ENCODE measurements at places on chromosomes 5 and 9.

DNA sequence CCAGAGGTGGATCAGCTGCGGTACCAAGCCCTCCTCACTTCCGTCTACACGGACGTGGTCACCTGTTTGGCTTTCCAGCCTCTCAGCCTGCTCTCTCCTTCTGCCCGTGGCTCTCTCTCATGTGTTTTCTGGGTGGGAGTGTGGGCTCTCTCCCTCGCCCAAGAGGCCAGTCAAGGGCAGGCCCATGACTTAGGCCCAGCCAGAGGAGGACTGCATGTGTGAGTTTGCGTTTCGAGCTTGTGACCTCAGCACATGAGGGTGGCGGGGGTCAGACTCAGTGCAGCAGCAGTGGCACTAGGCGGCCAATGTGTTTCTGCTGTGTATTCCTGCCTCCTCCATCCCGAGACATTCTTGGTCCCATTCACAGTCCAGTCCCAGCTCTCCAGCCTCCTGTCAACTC is 82.5 kb upstream of the SMIM23 start:
- no peak for DNase-seq

DNA sequence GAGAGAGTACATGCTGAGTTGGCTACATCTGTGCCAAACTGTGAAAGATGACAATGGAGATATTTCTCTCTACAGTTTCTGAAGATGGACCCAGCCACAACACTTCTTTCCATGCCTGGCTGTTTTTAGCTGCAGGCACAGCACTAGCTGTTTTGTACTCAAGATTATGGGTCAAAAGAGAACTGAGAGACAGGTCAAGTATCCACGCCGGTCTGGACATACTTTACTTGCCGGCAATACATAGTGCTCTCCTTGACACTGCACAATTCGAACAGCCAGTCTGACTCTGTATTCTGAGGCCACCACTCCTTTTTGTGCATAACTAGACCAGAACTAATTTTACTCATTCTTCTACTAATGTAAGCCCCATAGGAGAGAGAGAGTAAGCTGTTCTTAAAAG is 2.6 kb downstream of the PRLR start:
- no peak for DNase-seq

DNA sequence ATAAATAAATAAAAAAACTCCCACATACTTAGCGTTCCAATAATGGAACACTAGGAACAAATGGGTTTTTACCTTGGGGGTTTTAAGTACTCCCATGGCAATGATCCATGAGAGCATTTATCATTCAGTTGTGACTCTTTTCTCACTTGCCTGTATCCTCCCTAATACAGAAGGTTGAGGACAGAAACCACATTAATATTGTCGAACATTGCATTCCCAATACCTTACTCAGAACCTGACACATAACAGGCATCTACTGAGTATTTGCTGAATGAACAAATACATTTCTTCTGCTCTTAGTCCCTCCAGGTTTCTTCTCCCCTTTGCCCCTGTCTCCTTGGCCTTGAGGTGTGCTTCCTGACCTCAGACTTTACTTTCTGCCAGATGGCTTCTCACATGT is 175.9 kb downstream of the CEMIP2 start:
- DNase-seq, result no peak

GRCh38 chr5:110441035-110441434 is 285.4 kb downstream of the TMEM232 start:
- DNase-seq, result peak; percentile 11

DNA sequence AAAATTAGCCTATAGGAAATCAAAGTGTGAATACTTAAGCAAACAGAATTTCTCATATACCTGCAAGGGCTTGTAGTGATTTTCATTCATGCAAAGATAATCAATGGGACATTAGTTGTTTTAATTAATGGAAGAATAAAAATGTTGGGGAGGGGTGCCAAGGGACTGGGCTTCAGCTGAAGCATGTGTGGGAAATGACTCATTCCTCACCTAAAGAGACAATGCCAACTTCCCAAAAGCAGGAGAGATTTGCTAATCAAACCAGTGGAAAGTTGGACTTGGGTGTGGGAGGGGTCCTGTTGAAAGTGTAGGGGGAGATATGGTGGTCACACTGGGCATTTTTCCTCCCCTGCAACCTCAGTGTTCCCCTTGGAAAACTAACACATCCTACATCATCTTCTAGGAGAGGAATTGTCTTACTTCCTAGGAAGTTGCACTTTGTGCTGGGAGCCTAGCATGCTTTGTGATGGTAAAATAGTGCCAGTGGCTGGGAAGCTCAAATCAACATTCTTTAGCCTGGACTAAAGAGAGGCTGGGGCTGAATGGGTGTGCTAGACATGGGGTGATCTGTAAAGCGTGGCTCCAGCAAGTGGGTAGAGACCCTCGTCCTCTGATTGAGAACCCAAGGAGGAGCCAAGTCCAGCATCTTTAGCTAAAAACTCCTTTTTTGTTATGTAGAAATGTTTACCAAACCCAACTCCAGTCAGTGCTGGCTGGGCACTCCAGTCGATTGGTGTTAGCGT is 6.4 kb upstream of the LHX2 start:
- DNase-seq, result no peak

DNA sequence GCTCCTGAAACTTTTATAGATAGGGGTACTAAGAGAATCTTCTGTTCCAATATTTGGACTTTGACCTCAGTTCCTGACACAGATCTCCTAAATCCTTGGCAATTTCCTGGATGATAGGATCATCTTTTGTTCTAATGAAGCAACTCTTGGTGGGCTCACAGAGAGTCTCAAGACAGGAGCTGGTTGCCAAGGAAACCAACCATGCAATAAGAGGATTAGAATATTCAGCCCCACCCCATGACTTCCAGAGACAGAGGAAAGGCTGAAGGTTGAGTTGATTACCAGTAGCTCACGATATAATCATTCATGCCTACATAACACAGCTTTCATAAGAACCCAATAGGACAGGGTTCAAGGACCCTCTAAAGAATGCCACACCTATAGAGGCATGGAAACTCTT is 2050.2 kb upstream of the CDH6 start:
- DNase-seq, result no peak

DNA sequence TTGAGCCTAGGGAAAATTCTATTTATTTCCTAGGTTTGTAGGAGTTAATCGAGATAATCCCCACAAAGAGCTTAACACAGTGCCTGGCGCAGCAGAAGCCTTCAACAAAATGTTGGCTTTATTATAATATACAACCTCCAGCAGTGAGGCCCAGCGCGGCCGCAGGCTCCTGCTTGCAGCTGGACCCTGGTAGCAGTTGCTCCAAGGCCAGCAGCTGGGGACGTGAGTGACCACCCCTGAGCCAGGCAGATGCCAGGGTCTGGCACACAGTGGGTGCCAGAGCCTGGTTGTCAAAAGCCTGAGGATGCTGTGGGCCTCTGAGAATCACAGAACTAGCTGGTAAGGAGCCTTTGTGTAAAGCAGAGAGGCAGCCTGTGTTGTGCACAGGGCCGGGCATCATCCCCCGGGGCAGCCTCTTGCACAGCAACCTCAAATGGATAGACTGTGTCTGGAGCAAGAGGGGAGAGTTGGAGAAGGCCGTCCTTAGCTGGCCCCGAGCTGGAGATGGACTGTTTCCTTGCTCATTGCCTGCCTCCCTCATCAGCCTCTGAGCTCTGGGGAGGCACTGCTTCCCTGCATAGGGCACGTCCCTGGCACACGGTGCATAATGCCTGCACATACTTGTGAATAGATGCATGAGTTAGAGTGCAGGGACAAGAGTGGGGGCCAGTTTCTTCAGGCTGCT is 17.3 kb downstream of the CSF1R start:
- no peak for DNase-seq

GRCh38 chr5:64594601-64595000 is 88.8 kb downstream of the RGS7BP start:
- DNase-seq, result no peak

- DNase-seq, result no peak
These were observed 36.4 kb downstream of the SNX30 start for GRCh38 chr9:112786829-112787520.

- peak; percentile 14 for DNase-seq
These were observed 47.2 kb downstream of the RFX3 start for GRCh38 chr9:3478549-3478953.

DNA sequence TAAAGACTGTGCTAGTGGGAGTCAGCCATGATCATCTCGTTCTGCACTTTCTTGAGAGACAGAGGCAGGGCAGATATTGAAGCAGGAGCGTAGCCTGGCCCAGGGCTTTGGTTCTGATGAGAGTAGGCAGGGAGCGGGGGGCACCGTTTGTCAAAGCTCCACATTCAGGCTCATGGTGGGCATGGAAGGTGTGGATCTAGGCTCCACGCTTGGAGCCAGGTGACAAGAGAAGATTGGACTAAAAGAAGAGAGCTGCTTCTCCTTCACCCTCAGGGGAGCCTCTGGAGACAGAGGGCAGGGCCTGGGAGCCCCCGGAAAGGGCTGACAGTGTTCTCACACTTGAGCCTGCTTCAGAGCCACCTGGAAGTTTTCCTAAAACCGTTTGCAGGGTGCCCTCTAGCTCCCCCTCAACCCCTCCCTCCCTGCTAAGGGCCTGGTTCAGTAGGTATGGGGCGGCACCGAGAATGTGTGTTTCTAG is 24.7 kb upstream of the FCN2 start:
- no peak for DNase-seq

DNA sequence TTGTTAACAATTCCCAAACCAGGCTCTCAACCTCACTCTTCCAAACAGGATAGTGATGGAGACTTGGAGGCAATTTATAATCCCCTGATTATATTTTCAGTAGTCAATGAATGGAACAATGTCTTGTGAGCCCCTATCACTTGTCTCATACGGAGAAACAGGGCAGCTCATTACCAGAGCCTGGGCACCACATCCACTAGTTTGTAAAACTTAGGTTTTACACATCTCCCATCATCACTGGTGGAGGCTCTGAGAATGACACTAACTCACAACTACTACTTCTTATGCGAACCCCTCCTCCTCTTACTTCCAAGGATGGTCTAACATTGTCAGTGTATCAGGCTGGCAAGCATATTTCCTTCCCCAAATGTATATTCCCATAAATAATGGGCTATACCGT is 253.7 kb downstream of the EPB41L4A start:
- no peak for DNase-seq

DNA sequence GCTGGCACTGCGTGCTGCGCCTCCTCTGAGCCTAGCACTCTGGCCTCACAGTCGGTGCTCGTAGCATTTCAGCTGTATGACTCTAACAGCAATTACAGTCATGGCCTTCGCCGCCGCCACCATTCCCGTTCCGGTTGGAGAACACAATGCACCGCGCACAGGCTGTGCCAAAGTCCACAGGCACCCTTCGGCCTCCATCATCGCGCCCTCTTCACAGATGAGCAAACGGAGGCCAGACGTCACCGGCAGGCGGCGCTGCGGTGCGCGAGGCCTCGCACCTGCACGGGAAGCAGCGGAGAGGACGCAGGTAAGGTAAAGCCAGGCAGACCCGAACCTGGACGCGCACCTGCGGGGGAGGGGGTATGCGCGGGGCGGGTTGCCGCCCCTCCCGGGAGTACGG is 128.9 kb downstream of the BARX1 start:
- peak; percentile 79 for DNase-seq

DNA sequence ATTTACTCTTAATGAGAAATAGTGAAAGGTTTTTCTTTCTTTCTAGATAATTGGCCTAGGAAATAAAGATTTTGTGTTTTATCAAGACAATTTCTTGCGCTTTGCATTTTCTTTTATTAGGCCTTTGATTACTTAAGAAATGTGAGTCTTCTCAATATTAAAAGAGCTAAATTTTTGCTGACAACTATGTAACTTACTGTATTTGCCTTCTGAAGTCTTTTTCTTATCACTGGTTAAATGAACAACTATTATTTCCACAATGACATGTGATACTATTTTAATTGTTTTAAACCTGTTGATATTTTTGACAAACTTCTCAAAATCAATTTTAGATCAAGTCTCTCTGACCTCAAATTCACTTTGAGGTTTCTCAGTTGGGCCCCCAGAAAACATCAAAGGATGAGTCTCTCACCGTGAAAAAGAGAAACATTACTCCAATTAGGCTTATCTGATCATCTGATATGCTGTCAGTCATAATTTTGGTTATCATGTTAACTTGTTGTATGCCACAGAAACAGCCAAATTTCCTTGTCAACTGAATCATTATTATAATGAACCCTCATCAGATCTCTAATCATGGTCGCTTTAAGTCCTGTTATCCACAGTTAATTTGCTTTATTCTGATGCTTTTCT is 48.8 kb downstream of the RAPGEF1 start:
- DNase-seq, result no peak

GRCh38 chr5:108523360-108523759 is 141.5 kb upstream of the FBXL17 start:
- no peak for DNase-seq

- no peak for DNase-seq
These were observed 354.2 kb upstream of the ADAMTS16 start for GRCh38 chr5:4785971-4786370.

DNA sequence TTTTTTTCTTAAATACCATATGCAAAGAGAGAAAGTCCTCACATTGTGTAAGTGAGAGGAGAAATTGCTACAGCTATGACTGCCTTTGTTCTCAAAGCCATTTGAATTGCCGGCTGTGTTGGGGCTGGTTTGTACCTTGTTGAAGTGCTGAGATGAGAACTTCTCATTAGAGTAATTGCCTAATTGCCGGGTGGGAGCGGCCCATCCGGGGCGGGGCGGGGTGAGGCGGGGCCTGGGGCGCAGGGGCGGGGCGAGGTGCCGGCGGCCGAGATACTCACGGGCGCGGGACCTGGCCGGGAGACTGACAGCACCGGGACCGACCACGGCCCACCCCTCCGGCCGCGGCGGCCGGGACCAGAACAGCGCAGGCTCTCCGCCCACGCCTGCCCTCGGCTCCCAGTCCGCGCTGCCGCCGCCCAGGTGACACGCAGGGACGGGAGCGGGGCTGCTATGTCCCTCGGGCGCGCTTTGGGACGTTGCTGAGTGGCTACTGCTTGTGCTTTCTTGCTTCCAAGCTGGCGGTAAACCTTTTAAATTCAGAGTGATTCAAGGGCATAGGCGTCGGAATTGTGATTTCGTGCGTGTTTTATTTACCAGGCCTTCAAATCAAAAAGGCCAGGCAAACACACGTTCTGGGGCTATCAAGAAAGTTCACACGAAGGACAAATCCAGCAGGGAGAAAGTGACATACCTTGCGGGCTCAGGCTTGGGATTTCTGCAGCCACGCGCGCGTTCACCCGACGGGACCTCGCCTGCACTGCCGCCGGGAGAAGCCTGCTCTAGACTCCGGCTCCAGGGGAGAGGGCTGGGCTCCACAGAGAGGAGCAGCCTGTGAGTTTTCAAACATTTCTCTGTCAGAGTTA is 269.1 kb downstream of the FANCC start:
- DNase-seq, result peak; percentile 65

DNA sequence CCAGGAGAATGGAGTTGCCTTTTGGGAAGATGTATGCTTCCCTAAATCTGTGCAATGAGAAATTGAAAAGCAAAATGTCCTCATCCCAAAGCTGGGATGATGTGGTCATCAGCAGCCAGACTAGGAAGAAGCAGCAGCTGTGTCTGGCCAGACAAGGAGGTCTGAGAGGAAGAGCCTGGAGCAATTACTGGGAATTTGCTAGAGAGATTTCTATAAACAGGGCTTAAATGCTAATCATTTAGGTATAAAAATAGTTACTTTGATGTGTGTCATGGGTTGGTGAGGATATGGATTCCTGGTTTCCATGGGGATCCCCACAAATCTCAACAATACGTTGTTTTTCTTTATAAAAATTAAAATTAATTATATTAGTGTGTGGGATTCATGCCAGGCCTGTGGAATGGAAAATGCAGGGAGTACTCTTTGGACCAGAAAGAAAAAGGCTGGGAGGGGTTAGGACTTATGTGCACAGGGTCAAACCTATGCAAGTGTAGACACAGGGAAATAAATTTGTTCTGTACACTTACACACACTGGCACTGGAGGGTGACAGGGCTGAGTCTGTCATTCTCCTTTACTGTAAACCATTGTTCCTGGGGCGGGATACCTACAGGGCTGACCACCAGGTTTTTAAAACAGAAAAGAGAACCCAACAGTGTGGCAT is 58.7 kb upstream of the TRPC7 start:
- no peak for DNase-seq

- no peak for DNase-seq
These were observed 514.4 kb upstream of the TNC start for GRCh38 chr9:115632391-115632790.

All from activated CD4-positive, alpha-beta T cell treated with anti-CD3 and anti-CD28 coated beads for 36 hours (primary cell).